ENCODE measurements at places on chromosomes 7 and 10.

GRCh38 chr10:110650265-110650668 lies 6.1 kb downstream of the RBM20 start:
- no peak for DNase-seq

DNA sequence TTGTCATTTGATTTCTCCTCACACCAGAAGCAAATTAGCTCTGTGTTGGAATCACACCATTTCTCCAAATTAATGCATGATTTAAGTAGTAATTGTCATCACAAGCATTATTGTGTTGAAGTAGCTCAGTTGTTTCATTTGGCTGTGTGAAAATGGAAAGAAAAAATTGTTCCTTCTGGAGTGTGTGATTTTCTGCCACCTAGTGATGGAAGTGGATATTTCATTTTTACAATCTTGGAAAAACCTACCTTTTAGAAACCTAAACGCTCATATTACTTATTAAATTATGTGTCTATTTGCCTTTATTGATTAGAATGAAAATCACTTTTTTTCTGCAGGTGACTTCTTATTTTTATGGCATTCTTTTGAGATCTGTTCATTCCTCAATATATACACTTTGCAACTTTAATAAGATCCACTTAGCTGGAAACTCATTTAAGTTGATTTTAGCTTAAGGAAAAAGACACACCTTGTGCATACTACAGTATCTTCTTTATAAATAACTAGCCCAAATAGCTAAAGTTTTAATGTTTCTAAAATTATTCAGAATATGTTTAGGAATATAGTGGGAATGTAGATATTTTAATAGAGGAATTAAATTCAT lies 50.0 kb downstream of the SRI start:
- no peak for DNase-seq

- no peak for DNase-seq
Observed at GRCh38 chr10:340646-341045, 205.4 kb downstream of the ZMYND11 start.

- no peak for DNase-seq
Observed at GRCh38 chr10:68594405-68594804, 34.3 kb downstream of the TET1 start.

DNA sequence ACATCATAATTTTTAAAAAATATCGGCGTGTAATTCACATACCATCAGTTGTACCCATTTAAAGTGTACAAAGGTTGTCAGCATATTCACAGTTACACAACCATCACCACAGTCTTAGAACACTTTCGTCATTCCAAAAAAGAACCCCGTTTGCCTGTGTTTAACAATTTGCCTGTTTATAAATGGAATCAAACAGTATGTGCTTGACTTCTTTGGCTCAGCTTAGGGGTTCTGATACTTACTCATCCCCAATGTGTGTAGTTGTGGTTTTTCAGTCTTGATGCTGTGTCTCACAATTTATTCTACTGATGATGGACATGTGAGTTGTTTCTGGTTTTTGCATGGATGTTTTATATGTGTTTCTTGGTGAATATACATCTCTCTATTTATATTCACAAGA lies 50.0 kb downstream of the PRPF18 start:
- DNase-seq = no peak

GRCh38 chr7:134422008-134422407 lies 36.9 kb downstream of the AKR1B1 start:
- no peak for DNase-seq

DNA sequence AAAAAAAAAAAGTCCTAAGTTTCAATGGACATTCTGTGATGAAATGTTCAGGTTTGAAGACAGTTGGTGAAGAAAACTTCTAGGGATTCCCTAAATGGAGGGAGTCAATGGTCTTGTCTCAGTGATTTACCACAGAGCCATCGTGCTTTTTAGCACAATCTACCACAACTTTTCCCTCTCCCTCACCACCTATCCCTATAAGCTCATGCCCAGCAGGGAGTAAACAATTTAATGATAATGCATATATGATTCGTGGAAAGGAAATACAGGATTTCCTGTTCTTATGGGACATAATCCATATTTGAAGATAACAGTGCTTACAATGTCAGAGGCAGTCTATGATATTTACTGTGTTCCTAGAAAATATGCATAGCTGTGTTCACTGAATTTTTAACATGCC lies 38.4 kb upstream of the CD36 start:
- DNase-seq = no peak

DNA sequence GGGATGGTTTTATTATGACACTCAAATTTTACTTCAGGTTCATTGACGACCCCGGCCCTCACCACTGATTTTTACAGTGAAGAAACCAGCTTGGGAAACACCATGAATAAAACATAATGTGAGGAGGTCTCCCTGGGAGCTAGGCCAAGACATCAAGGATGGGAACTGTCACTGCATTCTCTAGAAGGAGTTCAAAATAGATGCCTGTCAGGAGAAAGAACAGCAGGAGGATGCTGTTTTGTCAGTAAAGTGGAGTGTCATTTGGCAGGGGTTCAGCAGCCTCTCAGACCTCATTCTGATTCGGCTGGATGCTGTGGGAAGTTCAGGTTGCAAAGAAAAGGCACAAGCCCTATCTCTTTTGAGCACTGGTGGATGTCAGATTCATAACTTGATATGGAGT lies 360.3 kb upstream of the C7orf33 start:
- DNase-seq = no peak

GRCh38 chr10:110657973-110658691 lies 14.0 kb downstream of the RBM20 start:
- DNase-seq = no peak

GRCh38 chr10:28535846-28536245 lies 2.9 kb downstream of the WAC start:
- no peak for DNase-seq

GRCh38 chr7:13639396-13639795 lies 350.1 kb downstream of the ETV1 start:
- no peak for DNase-seq

GRCh38 chr7:143252006-143252405 lies 11.2 kb upstream of the GSTK1 start:
- DNase-seq = no peak

GRCh38 chr10:33279811-33280602 lies 54.5 kb downstream of the NRP1 start:
- DNase-seq = no peak

DNA sequence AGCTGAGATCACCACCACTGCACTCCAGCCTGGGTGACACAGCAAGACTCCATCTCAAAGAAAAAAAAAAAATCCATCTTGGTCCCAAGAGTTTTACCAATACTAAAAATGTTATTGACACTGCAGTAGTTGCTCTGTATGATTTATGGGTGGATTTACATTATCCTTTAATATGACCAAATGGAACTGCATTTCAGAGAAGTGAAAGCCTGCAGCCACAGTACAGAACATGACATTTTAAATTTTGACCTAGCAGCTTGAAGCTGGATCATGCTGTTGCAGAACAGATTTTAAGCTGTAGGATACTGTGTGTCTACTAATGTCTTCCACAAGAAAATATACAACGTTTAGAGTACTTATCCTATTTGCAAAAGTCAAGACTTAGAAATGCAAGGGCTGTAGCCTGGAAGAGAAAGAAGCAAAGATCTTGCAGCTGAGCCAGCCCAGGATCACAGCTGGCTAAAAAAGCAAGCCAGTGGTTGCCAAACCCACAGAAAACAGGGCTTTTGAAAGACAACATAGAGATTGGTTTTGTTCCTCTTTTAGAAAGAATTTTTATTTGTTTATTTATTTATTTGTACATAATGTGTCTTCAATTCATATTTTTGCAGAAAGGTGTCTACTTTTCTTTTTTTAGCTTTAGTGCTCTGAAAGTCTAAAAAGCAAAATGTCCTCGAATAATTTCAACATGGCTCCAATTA lies 55.2 kb upstream of the WNT16 start:
- DNase-seq = no peak

DNA sequence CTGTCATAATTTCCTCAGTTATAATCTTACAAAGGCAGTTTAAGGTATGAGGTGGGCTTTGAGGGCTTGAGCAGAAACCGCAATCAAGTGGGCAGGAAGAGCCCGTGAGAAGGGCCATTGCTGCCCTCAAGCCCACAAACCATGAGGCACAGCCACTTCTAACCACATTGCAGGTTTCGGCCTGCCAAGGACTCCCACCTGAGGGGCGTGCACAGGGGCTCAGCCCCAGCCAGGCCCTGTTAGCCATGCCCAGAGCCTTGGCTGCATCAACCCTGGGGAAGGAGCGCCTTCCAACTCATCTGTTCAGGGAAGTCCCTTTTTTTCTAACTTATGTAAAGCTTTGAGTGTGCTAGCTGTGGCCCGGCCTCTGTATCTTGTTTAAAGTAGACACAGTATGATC lies 5.9 kb upstream of the FFAR4 start:
- no peak for DNase-seq

- DNase-seq = no peak
Observed at GRCh38 chr10:50937230-50937907, 51.9 kb upstream of the A1CF start.

- no peak for DNase-seq
Observed at GRCh38 chr7:21639206-21639868, 96.5 kb downstream of the DNAH11 start.

GRCh38 chr7:131250331-131250730 lies 77.3 kb upstream of the MKLN1 start:
- no peak for DNase-seq

DNA sequence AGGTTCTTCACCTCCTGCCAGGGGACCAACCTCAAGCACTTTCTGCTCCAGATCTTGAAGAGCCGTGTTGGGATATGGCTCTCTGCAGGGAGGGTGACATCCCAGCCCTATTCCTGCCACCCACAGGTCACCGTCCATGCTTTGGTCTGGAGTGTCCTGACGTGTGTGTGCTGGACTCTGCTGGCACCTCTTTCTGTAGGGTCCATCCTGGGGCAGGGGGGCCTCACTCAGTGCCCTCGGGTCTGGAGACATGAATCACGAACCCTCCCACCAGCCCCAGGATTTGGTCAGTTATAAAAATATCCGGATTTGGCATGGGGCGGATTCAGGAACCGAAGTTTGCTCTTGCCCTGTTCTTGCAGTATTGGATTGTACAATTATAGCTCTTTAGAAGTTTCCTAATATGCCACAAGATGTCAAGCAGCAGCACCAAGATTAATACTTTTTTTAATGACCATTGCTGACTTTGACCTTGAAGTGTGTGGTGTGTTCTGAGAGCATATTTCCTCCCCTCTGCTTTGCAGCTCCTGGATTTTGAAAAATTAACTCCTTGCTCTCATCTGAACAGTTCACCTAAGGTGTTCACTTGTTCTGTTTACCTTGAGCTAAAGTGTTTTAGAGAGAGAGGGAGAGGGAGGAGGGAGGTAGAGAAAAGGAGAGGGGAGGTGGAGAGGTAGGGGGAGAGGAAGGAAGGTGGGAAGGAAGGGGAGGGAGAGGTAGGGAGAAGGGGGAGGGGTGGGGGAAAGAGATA lies 95.4 kb upstream of the SHH start:
- no peak for DNase-seq

- no peak for DNase-seq
Observed at GRCh38 chr7:38481401-38481800, 149.8 kb downstream of the AMPH start.

DNA sequence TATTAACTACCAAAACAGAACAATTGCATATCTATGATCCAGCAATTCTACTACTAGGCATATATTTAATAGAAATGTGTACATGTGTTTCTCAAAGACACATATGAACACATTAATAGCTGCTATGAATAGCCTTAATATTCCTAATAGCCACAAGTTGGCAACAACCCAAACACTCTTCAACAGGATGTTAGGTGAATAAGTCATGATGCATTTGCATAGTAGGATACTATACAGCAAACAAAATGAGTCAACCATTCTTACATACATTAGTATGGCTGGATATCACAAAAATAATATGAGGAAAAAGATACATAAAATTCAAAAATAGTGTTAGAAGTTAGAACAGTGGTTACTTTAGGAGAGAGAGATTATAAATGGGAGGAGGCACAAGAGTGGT lies 26.8 kb upstream of the ZNF746 start:
- no peak for DNase-seq

- DNase-seq = no peak
Observed at GRCh38 chr7:120628251-120628650, 229.7 kb downstream of the TSPAN12 start.

- no peak for DNase-seq
Observed at GRCh38 chr7:1156782-1157535, 3.0 kb downstream of the ZFAND2A start.

DNA sequence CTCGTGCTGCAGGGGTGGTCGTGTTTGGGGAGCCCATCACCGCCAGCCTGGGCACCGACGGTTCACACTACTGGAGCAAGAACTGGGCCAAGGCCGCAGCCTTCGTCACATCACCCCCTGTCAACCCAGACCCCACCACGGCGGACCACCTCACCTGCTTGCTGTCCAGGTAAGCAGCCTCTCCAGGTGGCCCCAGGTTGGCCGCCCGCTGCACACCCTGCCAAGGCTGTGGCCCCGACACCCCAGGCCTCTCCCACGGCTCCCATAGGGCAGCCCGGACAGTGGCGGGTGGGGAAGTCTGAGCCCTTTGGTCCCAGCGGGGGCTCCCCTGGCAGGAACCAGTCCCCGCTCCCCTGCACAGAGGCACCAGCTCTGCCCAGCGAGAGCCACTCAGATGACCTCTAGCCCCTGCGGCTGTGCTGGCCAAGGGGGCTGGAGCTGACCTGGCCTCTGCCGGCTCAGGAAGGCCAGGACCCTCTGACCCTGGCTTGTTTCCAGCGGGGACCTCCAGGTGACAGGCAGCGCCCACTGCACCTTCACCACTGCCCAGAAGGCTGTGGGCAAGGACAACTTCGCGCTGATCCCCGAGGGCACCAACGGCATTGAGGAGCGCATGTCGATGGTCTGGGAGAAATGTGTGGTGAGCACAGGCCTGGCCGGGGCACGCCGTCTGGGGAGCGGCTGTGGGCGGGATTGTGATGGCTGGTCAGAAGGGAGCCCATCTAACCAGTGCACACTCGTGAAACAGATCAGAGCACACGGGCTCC lies 13.8 kb downstream of the DPYSL4 start:
- DNase-seq = no peak

DNA sequence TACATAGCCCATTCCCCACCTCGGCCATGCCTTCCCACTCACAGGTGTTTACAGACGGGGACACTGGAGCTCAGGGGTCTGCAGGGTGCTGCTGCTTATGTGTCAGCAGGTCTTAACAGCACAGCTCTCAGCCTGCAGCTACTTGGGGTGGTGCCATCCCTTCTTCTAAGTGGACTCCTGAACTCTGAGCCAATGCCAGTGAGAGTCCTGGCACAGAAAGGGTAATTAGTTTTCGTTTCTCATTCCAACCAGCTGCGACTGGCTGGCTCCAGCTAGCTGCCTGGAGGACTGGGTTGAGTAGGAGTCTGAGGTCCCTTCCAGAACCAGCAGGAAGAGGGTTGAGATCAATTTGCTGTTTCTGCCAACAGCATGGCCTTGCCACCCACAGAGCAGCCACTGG lies 88.3 kb upstream of the AGK start:
- DNase-seq = no peak

DNA sequence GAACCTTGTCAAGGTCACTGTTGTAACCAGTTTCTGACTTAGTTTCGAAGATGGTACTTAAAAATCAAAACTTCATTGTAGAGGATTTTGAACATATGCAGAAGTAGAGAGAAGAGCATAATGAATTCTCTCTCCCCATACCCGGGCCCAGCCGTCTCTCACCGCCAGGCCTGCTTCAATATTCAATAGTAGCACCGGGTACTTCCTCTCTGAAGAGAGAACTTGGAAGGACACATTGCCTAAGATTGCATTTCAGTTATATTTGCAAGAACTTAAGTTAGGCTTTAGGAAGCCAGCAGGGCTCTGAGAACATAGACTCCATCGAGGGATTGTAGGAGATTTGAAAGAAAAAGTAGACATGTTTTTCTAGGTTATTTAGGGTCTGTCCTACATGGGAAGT lies 19.1 kb downstream of the LMTK2 start:
- DNase-seq = no peak

Data from T-cell (primary cell).